Activated CD8-positive, alpha-beta T cell treated with anti-CD3 and anti-CD28 coated beads, Interleukin-2, amount 10 ng/mL, durations not matched to agents 7 days and 5 days (primary cell): ENCODE measurements at places on chromosomes 16 and 17. TPM values are rescaled to one million over a fixed set of nuclear protein-coding genes. Genes with fewer than 3 reads are reported as not detected.

ADAD2 gene
- total RNA-seq = 0.18 TPM

DNA sequence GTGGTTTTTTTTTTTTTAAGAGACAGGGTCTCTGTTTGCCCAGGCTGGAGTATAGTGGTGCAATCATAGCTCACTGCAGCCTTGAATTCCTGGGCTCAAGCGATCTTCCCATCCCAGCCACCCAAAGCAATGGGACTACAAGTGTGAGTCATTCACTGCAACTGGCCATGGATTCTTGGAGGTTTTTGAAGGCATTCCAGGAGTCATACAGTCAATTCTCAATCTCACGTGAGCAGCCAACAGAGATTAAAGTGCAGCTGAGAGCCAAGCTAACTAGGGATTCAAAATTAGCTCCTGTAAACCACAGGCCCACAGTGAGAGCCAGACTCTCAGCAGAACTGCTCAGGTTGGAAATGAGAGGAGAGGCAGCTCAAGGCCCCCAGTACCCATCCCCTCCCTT, 30.2 kb downstream of the XPO6 start:
- DNase-seq = no peak

TERB1 gene
- not detected for total RNA-seq

PLEKHG4 gene
- total RNA-seq = 16.3 TPM

DNA sequence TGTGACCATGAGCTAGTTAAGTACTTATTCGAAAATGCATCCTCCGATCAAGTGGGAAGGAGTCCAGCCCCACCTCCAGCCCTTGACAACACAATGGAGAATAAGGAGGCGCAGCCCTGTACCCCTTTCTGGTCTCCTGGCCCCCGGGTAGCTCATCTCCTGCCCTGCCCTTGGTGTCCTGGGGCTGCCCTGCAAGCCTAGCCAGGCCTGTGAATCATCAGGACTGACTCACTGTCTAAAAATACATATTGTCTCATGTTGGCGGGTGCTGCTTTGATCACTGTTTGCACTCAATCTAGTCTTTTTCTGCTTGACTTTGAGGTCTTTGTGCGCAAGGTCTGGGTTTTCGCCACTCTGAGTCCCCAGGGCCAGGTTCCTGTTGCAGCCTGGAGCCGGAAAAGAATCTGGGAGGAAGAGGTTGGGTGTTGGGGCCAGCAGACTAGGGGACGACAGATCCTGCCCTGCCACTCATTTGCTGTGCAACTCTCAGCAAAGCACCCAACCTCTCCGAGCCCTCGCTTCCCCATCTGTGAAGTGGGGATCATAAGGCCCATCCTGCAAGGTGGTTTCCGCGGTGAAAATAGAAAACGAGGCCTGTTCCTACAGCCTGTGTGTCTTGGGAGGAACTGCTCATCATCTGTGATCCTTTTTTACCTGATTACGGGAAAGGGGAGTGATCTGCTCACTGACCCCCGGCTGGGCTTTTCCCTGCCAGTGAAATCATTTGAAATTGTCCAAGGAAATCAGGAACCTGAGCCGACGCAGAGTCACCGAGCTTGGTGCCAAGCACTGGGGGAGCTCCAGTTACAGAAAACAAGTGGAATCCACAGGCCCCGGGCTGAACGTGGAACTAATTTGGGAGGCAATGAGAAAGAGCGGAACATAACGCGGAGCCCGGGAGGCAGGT, 230.4 kb downstream of the PARN start:
- no peak for DNase-seq

GRCh38 chr16:81581107-81581506, 136.5 kb downstream of the CMIP start:
- no peak for DNase-seq

GRCh38 chr17:13931800-13932460, 137.4 kb upstream of the COX10 start:
- DNase-seq = no peak

ACSM2A gene
- total RNA-seq = not detected

DPEP1 gene
- not detected for total RNA-seq

DNA sequence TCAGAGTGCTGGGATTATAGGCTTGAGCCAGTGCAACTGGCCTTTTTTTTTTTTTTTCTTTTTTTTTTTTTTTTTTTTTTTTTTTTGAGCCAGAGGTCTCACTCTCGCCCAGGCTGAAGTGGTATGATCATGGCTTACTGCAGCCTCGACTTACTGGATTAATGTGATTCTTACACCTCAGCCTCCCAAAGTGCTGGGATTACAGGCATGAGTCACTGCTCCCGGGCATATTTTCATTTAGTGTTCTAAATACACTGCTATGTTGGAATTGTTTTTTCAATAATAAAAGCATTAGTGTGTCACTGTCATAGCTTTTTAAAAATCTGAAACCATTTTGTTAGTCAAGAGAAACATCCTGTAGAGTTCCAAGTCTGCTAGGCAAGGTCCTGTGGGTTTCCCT, 40.3 kb downstream of the NDE1 start:
- DNase-seq = no peak

CCL5 gene
- total RNA-seq = 275 TPM

TMEM92 gene
- not detected for total RNA-seq

GRCh38 chr17:2090210-2090641, 35.3 kb downstream of the HIC1 start:
- DNase-seq = no peak

GRCh38 chr17:66584927-66585326, 250.0 kb upstream of the CACNG5 start:
- no peak for DNase-seq

DNA sequence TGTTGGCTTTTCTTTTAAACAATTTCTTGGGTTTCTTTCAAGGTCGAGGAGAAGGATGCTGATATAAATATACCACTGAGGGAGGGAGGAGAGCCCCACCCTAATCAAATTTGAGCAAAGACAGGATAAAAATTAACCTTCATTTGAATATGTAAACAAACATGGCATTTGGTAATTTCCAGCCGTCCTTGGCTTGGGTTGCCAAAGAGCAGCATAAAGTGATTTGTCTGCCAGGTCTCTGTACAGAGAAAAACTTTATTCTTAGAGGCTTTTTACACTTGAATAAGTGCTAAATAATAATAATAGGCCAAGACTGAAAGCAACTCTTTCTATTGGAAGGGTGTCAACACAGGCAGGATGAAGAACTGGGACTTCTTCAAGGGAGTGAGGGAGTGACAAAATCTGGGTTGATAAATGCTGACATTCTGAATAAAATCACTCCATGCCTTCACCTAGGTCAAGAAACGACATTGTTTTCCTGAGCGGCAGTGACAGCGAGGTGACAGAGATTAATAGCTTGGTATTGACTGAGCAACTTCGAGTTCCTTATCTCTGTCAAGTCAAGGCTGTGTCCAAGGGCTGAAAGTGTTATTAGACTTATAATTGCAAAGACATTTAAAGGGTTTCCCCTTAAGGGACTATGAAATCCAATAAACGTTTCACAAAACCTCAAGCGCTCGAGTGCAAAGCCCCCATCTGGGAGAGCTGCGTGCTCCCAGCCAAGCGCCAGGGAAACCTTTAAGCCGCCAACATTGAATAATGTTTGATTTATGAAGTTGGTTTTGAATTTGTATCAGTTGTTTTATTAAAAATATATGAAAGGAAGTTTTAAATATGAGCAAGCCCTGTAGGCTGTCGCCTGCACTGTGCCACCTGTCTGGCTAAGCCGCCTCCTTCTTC, 269.5 kb upstream of the N4BP1 start:
- no peak for DNase-seq

UNC13D gene
- 249 TPM for total RNA-seq

KRTAP3-1 gene
- not detected for total RNA-seq

ORMDL3 gene
- total RNA-seq = 151 TPM
